Stimulated activated CD4-positive, alpha-beta T cell treated with anti-CD3 and anti-CD28 coated beads, Interleukin-4, amount 100 ng/mL, for 24 hours (primary cell): ENCODE measurements at places on chromosomes 13 and 19.
A peak's percentile ranks its signal among the peaks of the same experiment; 100 is the strongest.

GRCh38 chr19:782185-782877, 14.9 kb upstream of the PTBP1 start:
- DNase-seq = no peak

DNA sequence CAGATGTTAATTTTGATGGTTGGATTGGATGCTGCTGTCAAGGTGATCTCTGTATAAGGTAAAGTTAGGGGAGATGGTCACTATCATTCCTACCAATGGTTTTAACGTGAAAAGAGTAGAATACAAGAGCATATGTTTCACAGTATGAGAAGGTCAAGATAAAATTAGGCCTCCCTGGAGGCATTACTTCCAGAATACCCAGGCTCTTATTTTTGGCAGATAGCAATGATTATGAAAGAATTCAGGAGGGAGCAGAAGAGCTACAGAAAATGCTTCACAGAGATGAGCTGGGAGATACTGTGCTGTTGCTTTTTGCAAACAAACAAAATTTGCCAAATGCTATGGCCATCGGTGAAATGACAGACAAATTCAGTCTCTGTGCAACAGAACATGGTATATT, 547.5 kb upstream of the SPRY2 start:
- DNase-seq = no peak

DNA sequence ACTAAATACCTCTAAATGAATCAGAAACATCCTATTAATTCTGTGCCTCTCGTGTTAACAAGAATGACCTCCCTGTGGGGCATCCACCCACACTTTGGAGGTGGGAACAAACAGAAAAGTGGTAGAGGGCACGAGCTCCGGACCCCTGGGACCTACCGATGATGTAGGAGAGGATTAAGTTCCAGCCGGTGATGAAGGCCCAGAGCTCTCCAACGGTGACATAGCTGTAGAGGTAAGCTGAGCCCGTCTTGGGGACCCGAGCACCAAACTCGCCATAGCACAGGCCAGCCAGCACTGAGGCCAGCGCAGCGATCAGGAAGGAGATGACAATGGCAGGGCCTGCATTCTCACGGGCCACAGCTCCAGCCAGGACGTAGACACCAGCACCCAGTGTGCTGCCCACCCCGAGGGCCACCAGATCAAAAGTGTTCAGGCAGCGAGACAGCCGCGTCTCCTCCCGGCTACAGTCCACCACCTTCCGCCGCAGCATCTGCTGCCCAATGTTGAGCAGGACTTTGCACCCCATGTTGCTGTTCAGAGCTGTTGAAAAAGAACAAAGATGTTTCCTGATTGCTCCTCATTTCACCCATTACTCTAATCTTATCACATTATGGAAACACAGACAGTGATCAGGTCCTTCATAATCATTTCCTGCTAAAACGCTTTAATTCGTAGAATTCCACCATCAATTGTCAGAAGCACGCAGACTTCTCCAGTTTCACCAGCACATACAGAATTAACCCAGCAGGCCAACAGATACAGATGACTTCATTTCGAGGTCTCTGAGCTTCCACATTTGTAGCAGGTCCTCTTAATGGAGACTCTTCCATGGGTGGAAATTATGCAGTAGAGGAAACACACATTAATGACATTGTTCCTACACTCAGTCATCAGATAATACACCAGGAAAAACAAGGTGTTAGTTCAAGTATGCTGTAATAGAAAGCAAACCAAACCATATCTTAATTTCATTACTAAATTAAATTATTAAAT, 59.5 kb downstream of the SLC7A1 start:
- DNase-seq = no peak

- DNase-seq = no peak
Observed at GRCh38 chr13:110696776-110697175, 9.1 kb downstream of the CARS2 start.

DNA sequence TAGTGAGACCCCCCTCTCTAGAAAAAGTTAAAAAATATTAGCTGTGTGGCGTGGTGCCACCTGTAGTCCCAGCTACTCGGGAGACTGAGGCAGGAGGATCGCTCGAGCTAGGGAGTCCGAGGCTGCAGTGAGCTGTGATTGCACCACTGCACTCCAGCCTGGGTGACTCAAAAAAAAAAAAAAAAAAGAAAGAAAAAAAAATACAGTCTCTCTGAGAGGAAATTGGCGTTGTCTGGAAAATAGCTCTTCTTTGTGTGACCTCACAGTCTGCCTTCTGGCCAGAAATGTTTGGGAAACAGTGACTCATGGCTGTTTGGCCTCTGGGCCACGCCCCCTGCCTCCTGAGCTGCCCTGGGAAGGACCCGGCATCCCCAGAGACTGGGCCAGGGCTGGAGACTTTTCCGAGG, 10.7 kb downstream of the MARCHF2 start:
- DNase-seq = no peak

- DNase-seq = no peak
Observed at GRCh38 chr13:86788616-86789015, 882.6 kb upstream of the SLITRK5 start.

DNA sequence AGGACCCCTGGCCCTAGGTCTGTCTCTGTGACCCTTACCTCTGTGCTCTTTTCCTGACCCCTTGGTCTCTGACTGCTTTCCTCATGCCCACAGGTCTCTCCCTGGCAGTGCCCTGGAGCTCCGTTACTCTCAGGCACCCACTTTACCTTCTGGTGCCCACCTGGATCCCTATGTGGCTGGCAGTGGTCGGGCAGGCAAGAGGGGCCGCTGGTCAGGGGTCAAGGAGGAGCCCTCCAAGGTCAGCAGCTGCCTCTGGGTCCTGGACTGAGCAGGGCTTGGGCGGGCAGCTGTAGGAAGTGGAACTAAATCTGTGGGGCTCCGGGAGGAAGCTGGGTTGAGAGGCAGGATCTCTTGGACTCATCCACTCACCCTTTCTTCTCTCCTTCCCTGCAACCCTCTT, 16.3 kb downstream of the PPFIA3 start:
- DNase-seq = no peak

DNA sequence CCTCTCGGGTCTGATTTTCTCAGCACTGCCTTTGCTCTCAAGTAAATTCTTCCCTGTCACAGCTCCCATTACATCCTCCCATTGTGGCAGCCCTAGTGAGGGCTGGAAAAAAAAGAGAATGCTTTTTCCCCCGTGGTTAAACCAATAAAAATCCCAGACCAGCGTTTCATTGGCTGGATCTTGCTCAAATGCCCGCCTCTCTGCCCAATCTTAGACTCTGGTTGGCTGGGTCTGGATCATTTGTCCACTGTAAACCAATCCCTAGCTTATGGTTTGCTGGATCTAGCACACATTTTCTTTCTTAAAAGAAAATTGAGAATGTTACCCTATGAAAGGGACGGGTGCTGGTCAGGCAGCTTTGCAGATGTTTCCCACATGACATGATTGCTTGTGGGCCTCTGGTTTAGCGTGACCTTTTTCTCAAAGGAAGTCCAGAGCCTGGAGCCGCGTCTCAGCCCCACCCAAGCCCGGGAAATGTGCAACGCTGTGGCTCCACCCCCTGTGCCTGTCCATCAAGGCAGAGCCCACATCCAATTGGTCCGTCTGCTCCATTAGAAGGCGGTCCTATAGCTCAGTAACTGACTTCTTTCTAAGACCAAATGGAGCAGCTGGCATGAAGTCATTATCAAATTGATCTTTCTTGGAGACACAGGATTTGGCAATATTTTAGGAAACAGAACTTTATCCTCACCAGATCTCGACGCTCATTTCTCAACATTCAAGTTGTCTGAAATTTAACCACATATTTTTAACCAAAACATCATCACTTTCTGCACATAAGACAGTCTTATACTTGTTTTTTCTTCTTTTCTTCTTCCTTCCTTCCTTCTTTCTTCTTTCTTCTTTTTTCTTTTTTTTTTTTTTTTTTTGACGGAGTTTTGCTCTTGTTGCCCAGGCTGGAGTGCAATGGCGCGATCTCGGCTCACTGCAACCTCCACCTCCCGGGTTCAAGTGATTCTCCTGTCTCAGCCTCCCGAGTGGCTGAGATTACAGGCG, 2.6 kb upstream of the MCEMP1 start:
- DNase-seq = peak; percentile 27

GRCh38 chr13:80137994-80138393, 202.9 kb downstream of the SPRY2 start:
- no peak for DNase-seq

DNA sequence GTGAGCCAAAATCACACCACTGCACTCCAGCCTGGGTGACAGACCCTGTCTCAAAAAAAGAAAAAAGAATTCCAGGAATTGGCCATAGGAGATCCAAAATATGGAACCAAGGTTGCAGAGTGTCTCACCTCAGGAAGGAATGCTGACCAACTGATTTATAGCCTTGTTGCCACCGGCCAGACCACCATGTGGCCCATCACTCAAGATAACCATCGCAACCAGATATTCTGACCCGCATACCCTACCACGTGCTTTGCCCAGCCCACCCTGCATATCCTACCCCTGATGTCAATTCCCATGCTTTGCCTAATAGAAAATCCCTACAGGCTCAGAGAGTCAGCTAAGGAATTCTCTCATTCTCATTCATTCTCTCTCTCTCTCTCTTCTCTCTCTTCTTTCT, 95.1 kb upstream of the DOCK9 start:
- no peak for DNase-seq

GRCh38 chr13:73131247-73131646, 72.4 kb downstream of the KLF5 start:
- DNase-seq = no peak

DNA sequence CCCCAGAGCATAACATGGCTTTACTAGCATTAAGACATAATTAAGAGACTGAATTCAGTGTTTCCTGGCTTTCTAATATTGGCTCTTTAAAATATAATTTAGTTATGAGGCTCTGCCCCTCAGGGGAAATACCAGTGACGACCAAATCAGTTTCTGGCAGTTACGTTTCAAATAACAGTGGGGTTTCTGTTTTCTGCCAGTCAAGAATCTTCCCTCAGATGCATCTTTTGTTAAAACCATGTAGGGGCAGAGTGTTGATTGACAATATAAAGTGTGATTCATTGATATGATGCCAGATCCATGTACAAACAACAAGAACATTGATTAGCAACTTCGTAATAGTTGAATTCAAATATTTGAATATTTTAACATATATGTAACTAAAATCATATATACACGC, 1169.7 kb downstream of the DIAPH3 start:
- no peak for DNase-seq

GRCh38 chr13:45592758-45593157, 22.8 kb downstream of the ERICH6B start:
- no peak for DNase-seq

GRCh38 chr19:42250666-42251531, 4.0 kb downstream of the ERF start:
- no peak for DNase-seq

DNA sequence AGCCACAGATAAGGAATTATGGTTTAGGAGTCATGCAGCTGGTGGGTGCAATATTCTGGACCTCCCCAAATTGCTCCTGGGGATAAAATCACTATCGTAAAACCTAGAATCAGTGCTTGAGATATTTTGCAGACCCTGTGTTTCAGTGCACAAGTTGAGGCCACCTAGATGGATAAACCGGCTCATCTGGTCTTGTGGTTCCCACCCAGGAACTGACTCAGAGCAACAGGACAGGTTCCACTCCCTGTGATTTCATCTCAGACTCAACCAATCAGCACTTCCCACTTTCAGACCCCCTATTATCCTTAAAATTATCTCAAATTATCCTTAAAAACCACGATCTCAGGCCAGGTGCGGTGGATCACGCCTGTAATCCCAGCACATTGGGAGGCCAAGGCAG, 21.0 kb downstream of the FBXL12 start:
- no peak for DNase-seq

DNA sequence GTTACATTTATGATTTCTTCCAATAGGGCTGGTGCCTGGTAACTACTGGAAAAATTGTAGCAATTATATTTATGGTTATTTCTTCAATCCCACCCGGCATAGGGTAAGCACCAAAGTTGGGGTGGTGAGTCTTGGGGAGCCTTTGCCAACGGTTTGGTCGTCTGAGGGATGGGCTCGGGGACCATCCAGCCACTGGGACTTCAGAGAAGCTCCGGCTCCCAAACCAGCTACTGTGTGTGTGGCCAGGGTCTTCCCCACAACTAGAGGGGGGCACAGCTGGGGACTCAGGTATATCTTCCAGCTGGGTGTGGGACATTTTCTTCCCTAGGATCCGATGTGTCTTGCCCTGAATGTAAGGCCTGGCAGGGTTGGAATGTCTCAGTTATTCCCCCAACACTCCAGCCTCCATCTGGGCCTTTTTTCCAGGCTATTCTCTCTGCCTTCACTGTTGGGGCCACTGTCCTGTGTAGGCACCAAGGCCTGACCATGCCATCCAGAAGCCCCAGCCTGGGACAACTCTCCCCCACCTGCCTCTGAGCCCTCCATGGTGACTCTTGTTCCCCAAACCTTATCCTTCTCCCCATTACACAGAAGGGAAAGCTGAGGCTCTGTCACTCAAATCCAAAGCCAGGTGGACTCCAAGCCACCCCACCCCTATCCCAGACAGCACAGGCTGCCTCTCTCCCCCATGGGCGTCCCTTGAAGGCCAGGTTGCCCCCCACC, 1.1 kb upstream of the IFI30 start:
- no peak for DNase-seq

GRCh38 chr19:12859546-12859945, 21.2 kb downstream of the MAST1 start:
- no peak for DNase-seq

GRCh38 chr19:36750066-36750691, 22.4 kb downstream of the ZNF850 start:
- no peak for DNase-seq

GRCh38 chr13:100235311-100235901, 146.5 kb downstream of the PCCA start:
- peak; percentile 19 for DNase-seq

DNA sequence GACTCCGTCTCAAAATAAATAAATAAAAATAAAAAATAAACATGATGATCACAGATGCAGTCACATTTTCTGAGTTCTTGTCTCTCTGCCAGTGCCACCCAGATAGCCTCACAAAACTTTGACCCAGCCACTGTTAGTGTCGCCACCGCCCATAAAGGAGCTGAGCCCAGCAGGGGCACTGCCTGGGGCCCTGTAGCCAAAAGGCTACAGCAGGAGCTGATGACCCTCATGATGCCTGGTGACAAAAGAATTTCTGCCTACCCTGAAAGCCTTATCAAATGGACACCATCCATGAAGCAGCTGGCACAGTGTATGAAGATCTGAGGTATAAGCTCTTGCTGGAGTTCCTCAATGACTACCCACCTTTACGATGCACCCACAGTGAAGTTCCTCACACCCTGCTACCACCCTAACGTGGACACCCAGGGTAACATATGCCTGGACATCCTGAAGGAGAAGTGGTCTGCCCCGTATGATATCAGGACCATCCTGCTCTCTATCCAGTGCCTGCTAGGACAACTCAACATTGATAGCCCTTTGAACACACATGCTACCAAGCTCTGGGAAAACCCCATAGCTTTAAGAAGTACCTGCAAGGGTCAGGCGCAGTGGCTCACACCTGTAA, 18.3 kb downstream of the ZNF587 start:
- DNase-seq = no peak

- DNase-seq = no peak
Observed at GRCh38 chr19:16351133-16351809, 26.6 kb downstream of the KLF2 start.

GRCh38 chr19:35959040-35959967, 23.1 kb downstream of the LRFN3 start:
- DNase-seq = peak; percentile 75

GRCh38 chr19:54391589-54392061, 23.6 kb upstream of the TTYH1 start:
- DNase-seq = no peak
